AG08396 (cell line): ENCODE measurements at places on chromosomes 13 and 19.

- no peak for DNase-seq
These were observed 23.9 kb upstream of the ZBTB7A start for GRCh38 chr19:4090356-4091220.

DNA sequence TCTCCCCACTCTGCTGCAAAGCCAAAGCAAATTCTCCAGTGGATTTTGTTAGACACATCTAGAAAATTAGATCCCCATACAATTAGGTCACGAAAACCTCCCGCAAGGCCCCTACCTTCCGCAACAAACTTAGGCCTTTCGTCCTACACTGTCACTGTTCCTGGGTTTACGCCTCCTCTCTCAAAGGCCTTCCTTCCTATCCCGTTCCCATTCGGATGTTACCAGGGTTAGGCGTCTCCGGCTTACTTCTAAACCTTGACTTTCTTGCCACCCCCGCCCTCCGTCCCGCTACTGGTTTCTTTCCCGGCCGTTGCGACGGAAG is 754 bp downstream of the RNF6 start:
- DNase-seq, result no peak

GRCh38 chr19:2659856-2660432 is 42.5 kb downstream of the GNG7 start:
- no peak for DNase-seq

DNA sequence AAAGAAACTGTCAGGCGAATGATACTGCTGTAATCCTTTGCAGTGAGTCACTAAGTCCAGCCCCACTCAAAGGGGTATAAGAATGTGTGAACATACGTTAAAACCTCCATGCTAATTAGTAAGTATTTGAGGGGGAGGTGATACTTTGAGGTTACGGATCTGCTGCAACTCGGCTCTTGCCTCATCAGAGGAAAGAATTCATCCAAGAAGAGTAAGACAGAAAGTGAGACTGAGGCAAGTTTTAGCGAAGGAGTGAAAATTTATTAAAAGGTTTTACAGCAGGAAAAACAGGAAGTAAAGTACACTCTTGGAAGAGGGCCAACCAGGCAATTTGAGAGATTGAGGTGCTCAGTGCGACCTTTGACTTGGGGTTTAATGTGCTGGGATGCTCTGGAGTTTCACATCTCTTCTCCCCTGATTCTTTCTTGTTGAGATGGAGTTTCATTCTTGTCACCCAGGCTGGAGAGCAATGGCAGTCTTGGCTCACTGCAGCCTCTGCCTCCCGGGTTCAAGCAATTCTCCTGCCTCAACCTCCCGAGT is 9.8 kb downstream of the CLEC4M start:
- no peak for DNase-seq

DNA sequence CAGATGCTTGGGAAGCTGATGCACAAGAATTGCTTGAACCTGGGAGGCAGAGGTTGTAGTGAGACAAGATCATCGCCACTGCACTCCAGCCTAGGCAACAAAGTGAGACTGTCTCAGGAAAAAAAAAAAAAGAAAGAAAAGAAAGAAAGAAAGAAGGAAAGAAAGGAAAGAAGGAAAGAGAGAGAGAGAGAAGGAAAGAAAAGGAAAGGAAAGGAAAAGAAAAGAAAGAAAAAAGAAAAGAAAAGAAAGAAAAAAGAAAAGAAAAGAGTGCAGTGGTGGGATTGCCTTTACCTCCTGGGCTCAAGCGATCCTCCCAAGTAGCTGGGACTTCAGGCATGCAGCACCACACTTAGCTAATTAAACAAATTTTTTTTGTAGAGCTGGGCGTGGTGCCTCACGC is 12.9 kb downstream of the OLFM2 start:
- DNase-seq, result no peak

DNA sequence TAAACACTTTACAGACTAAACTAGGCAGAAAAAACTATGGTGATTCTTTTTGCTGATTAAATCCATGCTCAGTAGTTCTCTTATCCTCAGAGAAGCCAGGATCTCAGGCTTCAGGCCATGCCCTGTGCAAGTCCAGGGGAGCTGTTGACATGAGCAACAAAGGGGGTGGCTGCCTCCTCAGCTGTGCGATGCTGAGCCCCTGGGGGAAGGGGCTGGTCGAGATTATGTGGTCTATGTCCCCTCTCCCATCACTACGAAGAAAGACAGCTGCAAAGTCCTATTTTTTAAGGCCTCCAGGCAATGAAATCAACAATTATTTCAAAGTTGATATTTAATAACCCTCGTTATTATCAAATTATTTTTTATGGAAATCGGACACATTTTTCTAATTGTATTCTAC is 37.0 kb downstream of the IRS2 start:
- DNase-seq, result no peak

DNA sequence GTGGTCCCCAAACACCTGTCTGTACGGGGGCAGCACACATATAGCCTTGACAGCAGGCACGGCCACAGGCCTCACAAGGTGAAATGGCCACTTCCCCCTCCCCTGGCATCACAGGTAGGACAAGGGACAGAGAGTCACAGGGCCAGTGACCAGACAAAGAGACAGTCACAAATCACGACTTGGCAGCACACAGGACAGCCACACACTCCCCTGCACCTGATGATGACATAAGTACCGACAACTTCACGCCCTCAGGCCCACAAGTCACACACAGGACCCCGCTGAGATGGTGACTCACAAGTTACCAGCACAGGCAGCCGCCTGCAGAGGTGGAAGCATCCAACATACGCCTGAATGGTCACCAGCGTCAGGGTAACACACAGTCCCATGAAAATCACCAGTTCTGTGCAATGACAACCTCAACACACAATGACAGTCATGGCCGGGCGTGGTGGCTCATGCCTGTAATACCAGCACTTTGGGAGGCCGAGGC is 16.5 kb downstream of the TYK2 start:
- DNase-seq, result no peak

- DNase-seq, result peak; percentile 99
These were observed at the start of gene CLIP3 for GRCh38 chr19:36032251-36033104. Gene CLIP3, minus strand, starts transcription at chr19:36032873. Its CDS starts 516 bp downstream, at chr19:36032357.
